ENCODE measurements at places on chromosomes 5 and 9.
A peak's percentile ranks its signal among the peaks of the same experiment; 100 is the strongest.

DNA sequence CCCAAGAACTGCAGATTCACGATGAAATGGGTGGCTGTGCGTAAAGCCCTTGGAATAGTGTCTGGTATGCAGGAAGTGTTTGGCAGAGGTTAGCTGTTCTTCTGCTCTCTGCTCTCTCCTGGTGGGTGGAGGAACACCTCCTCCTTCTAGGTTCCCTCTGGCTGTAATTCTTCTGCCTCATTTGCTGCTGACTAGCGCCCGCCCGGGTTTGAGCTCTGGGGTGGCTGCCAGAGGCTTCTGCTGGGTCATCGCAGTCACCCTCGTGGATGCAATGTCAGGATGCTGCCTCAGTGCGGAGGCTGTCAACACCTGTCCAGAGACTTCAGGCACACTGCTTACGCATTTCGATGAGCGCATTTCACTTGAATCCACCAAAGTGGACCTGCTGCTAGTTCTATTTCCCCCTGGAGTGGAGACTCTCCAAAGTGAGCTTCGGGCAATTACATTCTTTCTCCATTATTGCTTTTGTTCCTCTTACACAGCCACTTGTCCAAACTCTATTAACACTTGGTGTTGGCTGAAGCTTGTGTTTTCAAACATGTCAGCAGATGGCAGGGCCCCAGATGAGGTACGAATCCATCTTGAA lies 11.7 kb downstream of the DOCK2 start:
- DNase-seq: no peak

GRCh38 chr5:9924614-9925013 lies 294.5 kb upstream of the TAS2R1 start:
- DNase-seq: no peak

DNA sequence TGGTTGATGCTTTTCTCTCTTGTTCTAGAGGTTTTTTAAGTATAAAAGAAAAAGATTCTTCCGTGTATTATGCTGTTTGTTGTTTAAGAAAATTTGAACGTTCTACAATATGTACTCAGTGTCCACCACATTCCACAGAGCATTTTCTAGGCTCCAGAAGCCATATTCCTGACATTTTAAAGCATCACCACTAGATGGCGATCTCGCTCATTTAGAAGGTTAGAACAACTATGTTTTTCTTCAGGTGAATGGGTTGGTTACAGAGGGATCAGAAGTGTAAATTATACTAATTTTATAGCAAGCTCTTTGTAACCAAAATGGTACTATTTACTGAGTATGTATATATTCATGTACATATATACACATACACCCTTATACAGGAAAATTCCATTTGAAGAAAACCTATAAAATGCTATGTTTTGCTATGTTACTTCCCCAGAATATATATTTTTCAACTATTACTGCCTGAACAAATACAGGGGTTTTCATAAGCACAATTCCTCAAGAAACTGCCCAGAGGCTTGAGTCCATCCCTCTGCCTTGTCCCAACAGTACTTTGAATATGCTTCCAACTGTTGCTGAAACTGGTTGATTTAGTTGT lies 284.3 kb downstream of the CCDC171 start:
- DNase-seq: no peak

DNA sequence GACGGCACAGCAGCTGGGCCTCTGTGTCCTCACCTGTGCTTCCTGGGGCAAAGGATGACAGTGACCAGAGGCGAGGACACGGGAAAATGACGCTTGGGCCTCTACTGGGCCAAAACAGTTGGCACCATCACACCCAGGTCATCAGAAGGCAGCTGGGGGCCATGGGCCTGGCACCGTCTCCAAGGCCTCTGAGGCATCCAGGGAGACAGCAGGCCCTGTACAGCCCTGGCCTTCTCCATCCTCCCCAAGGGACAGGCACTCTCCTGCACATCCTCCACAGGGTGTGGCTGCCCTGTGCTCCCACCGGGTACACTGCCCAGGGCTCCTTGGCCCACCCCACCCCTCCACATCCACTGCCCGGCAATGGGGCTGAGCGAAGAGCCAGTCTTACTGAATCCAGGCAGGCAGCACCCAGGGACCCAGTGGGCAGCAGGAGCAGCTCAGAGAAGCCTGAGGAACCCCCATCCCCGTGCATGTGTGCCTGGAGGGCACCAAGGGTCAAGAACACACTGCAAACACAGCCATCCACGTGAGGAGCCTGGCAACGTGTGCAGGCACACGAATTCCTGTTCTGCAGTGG lies 4.0 kb downstream of the LPCAT1 start:
- peak; percentile 49 for DNase-seq

- DNase-seq: no peak
These were observed 68.9 kb downstream of the CSF2 start for GRCh38 chr5:132142459-132142858.

GRCh38 chr5:15085671-15086070 lies 214.1 kb upstream of the ANKH start:
- DNase-seq: no peak

DNA sequence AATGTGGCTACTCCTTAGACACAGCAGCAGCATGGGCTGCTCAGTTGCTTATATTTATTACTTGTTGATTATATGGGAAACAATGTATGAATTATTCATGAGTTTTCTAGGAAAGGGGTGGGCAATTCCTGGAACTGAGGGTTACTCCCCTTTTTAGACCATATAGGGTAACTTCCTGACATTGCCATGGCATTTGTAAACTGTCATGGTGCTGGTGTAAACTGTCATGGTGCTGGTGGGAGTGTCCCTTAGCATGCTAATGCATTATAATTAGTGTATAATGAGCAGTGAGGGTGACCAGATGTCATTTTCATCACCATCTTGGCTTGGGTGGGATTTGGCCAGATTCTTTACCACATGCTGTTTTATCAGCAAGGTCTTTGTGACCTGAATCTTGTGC lies 734.6 kb upstream of the PTPRD start:
- DNase-seq: no peak

- DNase-seq: peak; percentile 78
These were observed at the start of gene AK8 for GRCh38 chr9:132877824-132878694. Gene AK8 (minus strand): TSS chr9:132878284. CDS start chr9:132878255, 29 bp downstream.

DNA sequence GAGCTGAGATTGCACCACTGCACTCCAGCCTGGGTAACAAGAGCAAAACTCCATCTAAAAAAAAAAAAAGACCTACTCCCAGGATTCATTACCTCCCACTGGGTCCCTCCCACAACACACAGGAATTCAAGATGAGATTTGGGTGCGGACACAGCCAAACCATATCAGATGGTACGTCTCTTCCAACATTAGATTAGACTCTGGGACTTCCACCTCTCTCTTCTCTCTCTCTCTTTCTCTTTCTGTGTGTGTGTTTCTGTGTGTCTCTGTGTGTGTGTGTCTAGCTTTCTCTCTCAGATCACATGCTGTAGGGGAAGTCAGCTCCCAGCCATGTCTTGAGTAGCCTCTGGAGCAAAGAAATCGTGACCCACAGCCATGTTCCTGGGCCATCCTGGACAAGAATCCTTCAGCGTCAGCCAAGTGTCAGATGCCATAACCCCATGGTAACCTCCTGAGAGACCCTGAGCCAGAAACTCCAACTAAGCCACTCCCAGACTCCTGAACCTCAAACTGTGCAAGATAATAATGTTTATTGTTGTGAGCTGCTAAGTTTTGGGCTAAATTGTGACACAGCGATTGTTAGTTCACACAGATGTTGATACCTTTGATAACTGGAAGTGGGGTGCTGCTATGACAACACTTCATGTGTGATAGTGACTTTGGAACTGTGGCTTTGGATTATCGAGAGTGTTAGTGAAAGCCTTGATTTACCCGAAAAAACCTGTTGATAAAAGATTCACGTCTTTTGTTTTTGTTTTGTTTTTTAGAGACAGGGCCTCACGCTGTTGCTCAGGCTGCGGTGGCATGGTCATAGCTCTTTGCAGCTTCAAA lies 4.1 kb upstream of the CMBL start:
- no peak for DNase-seq

GRCh38 chr9:136671646-136672430 lies 9.1 kb downstream of the EGFL7 start:
- no peak for DNase-seq

GRCh38 chr5:124847907-124848306 lies 101.5 kb upstream of the ZNF608 start:
- no peak for DNase-seq

All from tibial artery (tissue), 4 donors.